ENCODE measurements at places on chromosomes 13 and 19. TPM values are rescaled to one million over a fixed set of nuclear protein-coding genes. Genes with fewer than 3 reads are reported as not detected.

GRCh38 chr19:18436671-18437490 is 1.1 kb downstream of the ISYNA1 start:
- peak; percentile 91 for DNase-seq

The PGLYRP1 gene
- total RNA-seq, result 3.2 TPM

DNA sequence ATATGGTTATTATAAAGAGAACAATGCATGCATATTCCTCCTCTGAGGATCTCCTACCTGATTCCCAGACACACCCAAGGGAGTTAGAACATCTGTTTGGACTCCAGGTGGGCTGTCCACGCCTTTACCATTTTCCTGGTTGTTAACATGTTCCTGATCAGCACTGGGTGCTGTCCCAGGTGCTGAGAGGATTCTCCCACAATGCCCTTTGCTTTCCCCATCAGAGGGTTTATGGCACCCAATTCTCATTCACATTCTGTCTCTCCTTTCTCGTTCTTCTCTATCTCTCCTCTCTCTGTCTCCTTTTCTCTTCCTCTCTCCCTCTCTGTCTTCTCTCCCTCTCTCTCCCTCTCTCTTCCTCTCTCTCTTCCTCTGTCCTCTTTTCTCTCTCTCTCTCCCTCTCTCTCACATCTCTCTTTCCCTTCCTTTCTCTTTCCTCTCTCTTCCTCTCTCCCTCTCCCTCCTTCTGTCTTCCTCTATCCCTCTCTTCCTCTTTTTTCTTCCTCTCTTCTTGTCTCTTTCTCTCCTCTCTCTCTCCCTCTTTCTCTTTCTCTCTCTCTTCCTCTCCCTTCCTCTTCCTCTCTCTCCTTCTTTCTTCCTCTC is 3.3 kb upstream of the RDH13 start:
- no peak for DNase-seq

The IGFL1 gene
- not detected for total RNA-seq

DNA sequence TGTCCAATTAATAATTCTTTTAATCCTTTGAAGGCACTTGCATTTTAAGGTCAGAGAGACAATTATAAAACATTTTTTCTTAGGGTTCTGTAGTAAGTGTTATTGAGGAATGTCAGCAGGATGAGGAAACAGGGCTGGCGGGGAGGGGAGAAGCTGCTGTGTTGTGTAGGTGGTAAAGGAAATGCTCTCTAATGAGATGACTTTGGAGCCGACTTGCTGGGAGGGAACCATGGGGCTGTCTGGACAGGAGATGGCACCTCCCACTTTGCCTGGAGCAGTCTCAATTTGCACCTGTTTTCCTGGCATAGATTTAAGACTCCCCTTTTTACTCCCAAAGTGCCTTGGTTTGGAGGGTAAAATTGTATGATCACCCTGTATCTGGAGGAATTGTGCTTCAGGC is 230.4 kb downstream of the ATP8A2 start:
- no peak for DNase-seq

DNA sequence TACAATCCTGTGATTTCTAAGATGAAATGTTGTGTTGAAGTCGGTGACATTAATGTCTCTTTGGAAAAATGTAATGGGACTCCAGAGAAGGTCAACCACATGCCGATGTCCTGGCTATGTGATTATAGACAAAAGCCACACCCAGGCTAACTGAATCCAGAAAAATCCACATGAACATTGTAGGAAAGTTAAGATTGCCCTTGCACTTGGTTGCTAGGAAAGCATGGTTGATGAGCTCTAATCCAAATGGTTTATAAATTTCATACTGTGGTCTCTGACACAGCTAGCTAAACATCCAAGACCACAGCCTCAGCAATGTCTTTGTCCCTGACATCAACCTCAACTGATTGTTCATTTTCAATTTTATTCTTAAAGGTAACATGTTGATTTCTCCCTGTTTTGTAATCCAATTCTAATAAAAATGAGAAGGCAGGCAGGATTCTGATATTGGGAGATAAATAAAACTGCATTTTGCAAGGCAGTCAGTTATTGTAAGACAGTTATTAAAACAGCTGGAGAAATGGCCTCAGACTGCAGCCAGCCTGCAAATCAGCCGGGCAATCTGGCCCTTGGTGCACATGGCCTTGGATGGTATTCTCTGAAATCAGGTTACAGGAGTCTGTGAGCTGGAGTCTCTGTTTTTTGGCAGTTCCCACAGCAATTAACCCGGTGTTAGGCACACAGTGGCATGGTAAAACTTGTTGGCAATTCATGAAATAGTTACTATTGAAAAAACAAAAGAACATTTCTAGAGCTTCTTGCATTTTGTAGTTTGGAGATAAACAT is 93.9 kb downstream of the STARD13 start:
- no peak for DNase-seq

The CGB7 gene
- total RNA-seq, result not detected

- DNase-seq, result no peak
These were observed 218.9 kb upstream of the MAB21L1 start for GRCh38 chr13:35695448-35695770.

The KCNN1 gene
- total RNA-seq, result 1.4 TPM

DNA sequence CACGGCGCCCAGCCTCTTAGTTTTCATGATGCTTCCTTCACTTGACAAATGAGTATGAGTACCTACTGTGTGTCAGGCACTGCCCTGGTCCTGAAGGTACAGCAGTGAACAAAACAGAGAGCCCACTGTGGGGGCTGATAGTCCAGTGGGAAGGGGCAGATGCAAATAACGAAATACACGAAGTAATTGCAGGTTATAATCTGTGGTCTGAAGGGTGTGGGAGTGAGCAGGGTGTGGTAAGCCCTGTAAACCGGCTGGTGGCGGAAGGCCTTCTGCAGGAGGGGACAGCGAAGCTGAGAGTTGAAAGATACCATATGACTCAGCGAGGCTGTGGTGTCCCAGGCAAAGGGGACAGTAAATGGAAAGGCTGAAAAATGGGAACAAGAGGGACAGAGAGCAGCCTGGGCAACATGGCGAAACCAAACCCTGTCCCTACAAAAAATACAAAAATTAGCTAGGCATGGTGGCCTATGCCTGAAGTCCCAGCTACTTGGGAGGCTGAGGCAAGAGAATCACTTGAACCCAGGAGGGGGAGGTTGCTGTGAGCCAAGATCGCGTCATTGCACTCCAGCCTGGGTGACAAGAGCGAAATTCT is 60.5 kb downstream of the MAP4K1 start:
- no peak for DNase-seq

DNA sequence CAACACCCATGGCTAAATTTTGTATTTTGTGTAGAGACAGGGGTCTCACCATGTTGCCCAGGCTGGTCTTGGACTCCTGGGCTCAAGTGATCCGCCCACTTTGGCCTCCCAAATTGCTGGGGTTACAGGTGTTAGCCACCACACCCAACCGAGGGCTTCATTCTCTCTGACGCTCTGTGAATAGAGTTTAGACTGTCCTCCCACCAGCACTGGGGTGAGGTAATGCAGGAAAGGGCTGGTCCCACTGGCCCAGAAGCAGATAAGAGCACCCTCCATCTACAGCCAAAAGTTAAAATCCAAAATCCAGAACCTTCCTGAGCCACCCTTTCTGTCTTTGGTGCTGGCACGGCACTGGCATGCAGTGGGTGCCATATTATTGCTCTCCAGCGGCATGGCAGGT is 31.8 kb upstream of the HOMER3 start:
- DNase-seq, result no peak

- DNase-seq, result no peak
These were observed 23.1 kb downstream of the SIGLEC5 start for GRCh38 chr19:51607077-51607476.

The APC2 gene
- total RNA-seq, result 6.0 TPM

Data from sciatic nerve (tissue), 2 donors.